AML-193 (cell line): ENCODE measurements at places on chromosomes 7 and 10.

GRCh38 chr7:155477476-155477875 is 19.5 kb downstream of the EN2 start:
- no peak for DNase-seq

DNA sequence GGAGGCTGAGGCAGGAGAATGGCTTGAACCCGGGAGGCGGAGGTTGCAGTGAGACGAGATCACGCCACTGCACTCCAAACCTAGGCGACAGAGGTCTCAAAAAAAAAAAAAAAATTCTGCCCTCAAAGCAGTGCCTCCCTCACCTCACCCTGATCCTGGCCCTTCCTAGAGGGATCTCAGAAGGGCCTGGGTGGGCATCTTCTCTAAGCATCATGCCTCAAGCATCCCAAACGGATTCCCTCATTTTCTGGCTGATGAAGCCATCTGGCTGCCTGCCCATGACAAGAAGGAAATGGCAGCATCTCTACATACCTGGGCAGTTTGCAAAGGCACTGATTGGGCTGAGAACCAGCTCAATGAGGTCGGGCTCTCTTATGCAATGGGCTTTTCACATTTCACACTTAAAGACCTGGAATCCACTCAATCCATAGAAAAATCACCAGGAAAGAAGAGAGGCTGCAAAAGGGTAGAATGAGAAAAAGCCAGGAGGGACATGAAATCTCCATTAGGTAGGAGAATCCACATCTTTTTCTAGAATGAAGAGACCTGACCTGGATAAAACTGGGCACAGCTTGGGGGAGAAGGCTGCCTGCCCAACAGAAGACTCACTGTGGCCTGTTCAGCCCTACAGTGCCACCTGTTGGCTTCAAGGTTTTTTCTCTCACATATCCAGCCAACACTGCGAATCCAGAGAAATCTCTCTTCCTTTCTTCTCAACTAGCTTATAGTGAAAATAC is 48.1 kb downstream of the PDLIM1 start:
- peak; percentile 10 for DNase-seq

- DNase-seq = no peak
Observed at GRCh38 chr10:84201682-84202081, 7.3 kb downstream of the CDHR1 start.

DNA sequence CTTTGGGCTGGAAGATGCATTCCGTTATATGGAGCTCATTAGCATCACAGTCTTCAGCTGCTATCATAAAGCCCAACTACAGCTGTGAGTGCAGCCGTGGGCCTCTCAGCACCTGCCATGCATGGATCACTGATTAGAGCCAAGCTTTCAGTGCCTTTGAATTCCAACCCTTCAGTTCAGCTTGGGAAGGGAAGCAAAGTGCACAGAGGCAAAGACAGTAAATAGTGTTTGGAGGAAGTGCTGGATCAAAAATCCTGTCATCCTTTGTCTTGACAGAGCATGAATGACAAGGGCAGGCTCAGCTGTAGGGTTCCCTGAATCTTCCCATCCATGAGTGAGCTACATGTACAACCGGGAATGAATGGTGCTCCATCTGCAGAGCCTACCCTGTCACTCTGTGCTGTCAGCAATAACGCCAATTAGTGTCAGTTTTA is 153.7 kb downstream of the DNAJB9 start:
- no peak for DNase-seq

DNA sequence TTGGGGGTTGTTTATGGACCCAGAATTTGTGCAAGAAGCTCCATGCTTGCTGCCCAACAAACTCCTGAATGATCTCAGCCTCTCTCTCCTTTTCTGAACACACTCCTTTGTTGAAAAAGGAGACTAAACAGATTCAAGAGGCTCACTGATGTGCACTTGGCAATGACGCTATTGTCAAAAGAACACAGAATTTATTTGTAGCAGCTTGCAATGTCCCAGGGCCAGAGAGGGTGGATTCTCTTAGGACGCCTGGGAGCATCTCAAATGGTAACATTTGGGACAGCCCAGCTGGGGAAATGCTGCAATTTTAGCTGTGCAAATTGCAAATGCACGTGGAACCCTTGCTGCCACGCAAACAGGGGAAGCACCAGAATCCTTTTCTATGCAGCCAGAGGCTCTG is 79.9 kb downstream of the GPR26 start:
- DNase-seq = no peak

- DNase-seq = no peak
Observed at GRCh38 chr7:138945154-138945553, 36.0 kb downstream of the KIAA1549 start.

GRCh38 chr10:82660205-82660604 is 785.2 kb downstream of the NRG3 start:
- DNase-seq = no peak

DNA sequence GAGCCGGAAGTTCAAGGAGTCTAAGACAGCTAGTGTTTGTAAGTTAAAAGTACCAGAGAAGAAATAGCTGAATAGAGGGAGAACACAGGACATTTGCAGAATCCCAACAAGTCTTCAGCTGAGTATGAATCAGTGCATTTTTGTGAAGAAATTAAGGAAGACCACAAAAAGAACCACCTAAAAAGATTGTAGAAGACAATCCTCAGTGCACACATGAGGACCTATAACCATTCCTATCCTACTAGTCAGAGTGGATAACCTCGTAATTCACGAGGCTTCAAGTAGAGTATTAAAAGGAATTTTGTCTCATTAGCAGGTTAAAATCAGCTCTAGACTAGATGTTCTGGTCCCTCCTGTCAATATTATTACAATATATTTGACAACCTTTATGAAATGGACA is 295.4 kb upstream of the KAT6B start:
- DNase-seq = no peak

DNA sequence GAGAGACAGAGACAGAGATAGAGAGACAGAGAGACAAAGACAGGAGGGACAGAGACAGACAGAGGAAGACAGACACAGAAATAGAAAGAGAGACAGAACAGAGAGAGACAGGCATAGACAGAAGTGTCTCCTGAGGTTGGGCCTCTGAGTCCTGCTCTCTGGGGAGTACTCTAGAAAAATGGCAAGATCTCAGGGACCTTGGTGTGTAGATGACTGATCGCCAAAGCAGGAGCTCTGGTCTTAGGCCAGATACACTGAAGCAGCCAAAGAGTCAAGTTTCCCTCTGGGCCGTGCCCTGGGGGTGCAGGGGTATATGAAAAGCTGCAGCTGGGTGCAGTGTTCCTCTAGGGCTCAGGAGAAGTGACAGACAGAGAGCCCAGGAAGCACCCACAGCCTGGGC is 176.6 kb upstream of the TNS3 start:
- DNase-seq = no peak

- no peak for DNase-seq
Observed at GRCh38 chr7:134067164-134067563, 60.0 kb upstream of the LRGUK start.

DNA sequence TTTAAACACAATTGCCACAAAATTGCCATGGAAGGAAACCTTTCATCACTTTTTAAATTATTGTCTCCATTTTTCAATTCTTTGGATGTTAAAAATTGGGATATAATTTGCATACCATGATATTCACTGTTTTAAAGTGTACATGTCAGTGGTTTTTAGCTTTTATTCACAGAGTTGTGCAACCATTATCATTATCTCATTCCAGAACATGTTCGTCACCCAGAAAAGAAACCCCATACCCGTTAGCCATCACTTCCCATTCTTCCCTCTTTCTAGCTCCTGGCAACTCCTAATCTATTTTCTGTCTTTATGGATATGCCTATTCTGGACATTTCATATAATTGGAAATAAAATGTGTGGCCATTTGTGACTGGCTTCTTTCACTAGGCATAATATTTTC is 260.3 kb upstream of the FERD3L start:
- no peak for DNase-seq

- no peak for DNase-seq
Observed at GRCh38 chr7:99994819-99995218, 19.0 kb upstream of the AZGP1 start.

DNA sequence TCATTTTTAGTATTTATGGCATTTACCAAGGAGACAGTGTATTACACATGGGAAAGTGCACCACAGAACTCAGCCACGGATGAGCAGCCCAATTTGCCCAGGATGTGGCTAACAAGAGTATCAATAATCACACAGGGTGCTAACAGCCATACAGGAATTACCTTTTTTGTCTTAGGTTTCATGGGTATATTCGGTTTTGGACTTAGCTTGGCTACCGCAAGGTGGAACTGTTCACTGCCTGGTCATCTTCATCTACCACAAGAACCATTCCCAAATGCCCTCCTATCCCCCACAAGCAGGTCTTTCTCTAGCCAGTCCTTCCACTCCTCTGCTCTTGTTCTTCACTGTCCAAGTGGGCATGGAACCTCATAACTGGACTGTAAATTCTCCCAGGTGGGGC is 6.0 kb downstream of the PDLIM1 start:
- DNase-seq = no peak

GRCh38 chr7:158094046-158094445 is 493.6 kb downstream of the PTPRN2 start:
- no peak for DNase-seq

DNA sequence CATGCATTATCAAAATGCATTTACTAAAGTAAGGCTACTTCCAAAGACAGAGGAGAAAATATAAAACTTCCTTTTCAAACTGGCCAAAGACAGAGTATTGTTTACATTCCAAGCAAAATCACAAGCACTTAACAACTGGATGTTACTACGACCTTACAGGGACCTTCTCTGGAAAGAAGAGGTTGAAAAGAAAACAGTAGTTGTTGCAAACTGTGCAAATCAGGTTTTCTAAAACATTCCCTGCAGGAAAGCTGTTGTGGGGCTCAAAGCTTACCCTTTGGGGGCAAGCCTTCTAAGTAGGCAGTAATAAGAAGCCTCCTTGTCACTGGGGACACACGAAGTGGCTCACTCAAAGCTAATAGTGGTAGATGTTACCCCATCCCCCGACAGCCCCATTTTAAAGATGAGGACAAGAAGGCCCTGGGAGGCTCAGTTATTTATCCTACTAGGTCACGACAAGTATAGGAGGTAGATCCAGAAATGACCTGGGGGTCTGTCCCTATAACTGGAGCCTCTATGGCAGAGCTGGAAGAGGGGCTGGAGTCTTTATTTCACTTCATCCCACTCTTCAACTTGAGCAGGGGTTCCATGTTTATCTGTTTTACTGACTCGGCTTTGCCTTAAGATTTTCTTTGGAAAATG is 46.6 kb downstream of the ATXN7L1 start:
- no peak for DNase-seq

DNA sequence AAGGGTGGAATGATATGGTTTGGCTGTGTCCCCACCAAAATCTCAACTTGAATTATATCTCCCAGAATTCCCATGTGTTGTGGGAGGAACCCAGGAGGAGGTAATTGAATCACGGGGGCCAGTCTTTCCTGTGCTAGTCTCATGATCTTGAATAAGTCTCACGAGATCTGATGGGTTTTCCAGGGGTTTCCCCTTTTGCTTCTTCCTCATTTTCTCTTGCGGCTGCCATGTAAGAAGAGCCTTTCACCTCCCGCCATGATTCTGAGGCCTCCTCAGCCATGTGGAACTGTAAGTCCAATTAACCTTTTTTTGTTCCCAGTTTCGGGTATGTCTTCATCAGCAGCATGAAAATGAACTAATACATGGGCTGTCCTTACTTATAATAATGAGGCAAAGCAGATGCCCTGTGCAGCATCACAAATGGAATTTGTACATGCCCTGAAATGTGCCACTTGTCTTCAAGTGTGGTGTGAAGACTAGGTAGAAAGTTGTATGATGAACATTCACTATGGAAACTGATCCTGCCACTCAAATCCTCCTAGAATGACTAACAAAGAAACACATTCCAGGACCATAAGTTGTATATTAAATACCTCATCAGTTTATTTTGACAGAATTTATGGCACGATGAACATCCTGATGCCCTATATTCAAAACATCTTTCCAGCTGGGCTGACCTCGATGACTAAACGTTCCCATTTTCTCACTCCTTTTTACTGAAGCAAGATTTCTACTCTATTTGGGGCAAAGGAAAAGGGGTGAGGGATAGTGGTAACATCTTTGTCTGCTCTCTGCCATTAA is 122.8 kb upstream of the CTTNBP2 start:
- DNase-seq = no peak

GRCh38 chr7:96729820-96730219 is 20.2 kb upstream of the SEM1 start:
- DNase-seq = no peak

DNA sequence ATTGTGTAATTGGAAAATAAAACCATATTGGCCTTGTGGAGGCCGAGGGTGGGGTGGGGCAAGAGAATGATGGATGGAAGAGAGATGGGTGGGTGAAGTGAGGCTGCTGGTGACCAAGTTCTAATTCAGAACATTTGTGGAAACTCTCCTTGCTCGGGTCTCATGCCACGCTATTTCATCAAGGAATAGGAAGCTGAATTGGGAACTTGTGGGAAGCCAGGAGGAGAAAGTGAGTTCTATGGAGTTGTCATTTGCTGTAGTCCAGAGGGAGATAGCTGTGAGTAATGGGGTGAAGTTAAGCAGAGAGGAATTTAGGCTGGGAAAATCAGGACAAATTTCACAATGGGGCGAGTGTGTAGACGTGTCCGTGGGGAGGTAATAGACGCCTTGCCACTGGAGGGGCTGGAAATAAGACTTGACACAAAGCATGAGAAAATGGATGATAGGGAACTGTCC is 339.2 kb downstream of the LRMDA start:
- no peak for DNase-seq

- no peak for DNase-seq
Observed at GRCh38 chr7:120990468-120991118, 2.1 kb downstream of the CPED1 start.

GRCh38 chr10:62626079-62626478 is 178.4 kb upstream of the ADO start:
- DNase-seq = no peak

- no peak for DNase-seq
Observed at GRCh38 chr10:7255517-7255916, 155.3 kb downstream of the SFMBT2 start.
